ENCODE measurements at places on chromosomes 2 and 18.

DNA sequence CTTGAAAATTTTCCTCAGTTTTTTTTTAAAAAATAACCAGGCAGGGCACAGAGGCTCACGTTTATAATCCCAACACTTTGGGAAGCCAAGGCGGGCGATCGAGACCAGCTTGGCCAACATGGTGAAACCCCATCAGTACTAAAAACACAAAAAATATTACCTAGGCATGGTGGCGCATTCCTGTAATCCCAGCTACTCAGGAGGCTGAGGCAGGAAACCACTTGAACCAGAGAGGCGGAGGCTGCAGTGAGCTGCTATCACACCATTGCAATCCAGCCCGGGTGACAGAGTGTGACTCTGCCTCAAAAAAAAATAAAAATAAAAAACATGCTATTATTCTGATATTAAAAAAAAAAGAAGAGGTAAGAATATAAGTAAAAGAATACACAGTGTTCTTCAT lies 191.0 kb downstream of the ZEB2 start:
- DNase-seq = no peak

- DNase-seq = no peak
Observed at GRCh38 chr2:193868833-193869232, 1674.1 kb upstream of the TMEFF2 start.

DNA sequence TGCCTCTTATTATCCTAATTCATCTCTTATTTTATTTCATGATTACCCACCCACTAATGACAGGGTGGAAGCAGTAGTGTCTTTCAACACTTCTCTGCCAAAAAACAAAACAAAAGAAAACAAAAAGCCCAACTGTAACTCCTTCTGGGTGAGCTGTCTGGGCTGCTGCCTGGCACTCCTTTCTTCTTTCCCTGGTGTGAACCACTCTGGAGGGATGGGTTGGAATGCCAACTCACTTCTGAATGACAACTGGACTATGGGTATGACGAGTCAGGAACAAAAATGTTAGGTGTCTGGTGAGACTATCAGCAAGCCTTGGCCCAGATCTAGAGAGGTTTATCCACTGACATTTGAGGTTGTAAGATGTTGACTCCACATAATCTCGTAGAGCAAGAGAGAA lies 88.3 kb upstream of the ITGB6 start:
- no peak for DNase-seq

GRCh38 chr2:231364961-231365810 lies 30.3 kb upstream of the B3GNT7 start:
- DNase-seq = no peak

- DNase-seq = no peak
Observed at GRCh38 chr2:100196786-100197494, 54.5 kb upstream of the AFF3 start.

- no peak for DNase-seq
Observed at GRCh38 chr18:41665210-41665609, 289.8 kb upstream of the PIK3C3 start.

GRCh38 chr2:224849264-224849663 lies 133.1 kb upstream of the CCDC195 start:
- no peak for DNase-seq

GRCh38 chr2:231563378-231563961 lies 29.2 kb upstream of the TEX44 start:
- DNase-seq = peak; percentile 16

GRCh38 chr2:105406221-105406620 lies 7.4 kb upstream of the FHL2 start:
- DNase-seq = no peak

GRCh38 chr2:141523199-141523598 lies 607.6 kb downstream of the LRP1B start:
- no peak for DNase-seq

GRCh38 chr18:9861157-9861556 lies 24.6 kb upstream of the TXNDC2 start:
- no peak for DNase-seq

DNA sequence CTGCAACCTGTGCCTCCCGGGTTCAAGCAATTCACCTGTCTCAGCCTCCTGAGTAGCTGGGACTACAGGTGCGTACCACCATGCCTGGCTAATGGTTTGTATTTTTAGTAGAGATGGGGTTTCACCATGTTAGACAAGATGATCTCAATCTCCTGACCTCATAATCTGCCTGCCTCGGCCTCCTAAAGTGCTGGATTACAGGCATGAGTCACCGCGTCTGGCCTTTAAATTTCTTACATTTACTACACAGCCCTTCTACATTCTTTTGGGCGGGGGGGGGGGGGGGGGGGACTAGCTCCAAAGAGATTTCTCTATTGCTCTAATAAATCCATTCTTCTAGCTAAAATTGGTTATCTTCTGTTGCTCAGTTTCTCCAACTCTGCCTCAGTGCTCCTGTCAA lies 964.9 kb upstream of the ACVR2A start:
- no peak for DNase-seq

GRCh38 chr2:33492399-33493134 lies 16.1 kb downstream of the RASGRP3 start:
- DNase-seq = no peak

DNA sequence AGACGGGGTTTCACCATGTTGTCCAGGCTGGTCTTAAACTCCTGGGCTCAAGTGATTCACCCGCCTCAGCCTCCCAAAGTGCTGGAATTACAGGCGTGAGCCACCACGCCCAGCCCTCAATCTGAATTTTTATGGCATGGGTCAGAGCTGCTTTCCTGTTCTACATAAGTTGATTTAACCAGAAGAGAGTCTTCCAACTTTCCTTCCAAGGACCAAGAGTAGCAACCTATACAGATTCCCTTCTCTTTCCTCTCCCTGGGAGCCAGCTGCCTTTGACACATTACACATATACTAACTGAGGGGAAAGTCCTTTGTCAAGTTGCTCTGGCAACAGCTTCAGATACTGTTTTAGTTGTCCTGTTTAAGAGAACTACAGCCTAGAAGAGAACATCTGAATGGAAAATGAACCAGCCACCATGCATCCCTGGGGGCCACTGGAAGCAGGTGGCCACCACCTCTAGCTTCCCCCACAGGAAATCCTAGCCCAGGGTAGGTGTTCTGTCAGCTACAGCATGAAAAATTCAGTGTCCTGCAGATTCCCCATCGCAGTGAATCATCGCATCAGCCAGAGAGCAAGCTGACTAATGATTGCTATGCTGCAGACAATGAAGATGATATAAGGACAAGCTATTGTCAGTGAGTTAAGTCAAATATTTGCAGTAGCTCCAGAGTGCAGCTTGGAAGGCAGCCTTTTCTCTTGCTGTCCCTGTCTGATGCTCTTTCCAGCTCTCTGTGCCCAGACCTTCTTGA lies 62.9 kb downstream of the POMC start:
- no peak for DNase-seq

- no peak for DNase-seq
Observed at GRCh38 chr2:121017396-121017795, 267.6 kb downstream of the TFCP2L1 start.

- no peak for DNase-seq
Observed at GRCh38 chr2:67713376-67713775, 316.2 kb downstream of the ETAA1 start.

DNA sequence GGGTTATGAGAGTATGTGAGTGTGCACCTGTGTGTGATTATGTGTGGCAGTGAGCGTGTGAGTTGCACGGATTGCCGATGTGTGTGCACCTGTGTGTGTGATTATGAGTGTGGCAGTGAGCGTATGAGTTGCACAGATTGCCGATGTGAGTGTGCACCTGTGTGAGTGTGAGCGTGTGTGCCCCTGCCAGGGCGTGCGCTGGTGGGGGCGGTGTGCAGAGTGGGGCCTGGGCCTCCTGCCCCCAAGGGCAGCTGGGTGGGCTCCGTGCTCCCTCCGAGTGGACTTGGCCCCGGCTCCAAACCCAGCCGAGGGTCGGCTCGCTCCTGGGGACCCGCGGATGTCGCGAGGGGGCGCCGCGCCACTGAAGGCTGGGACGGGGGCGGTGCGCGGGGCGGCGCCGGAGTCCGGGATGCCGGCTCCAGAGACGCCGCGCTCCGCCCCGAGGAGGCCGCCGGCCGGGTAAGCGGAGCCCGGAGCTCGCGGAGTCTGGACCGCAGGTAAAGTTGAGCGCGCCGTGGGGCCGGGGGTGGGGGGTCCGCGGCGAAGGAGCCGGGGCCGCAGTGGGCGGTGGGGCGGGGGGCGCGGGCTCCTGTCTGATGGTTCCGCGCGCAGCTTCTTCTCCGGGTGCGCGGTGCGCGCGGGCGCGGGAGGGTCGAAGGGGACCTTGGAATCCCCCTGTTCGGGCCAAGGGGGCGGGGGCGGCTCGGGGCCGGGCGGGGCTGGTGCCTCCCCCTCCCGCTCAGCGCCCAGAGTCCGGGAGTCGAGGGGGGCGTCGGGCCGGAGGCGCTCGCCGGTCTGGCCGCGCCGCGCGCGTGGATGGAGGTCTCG lies at the start of gene KCNG2:
KCNG2 (plus strand) TSS at position 421 of the 828 bp plus-strand sequence. CDS start 65,730 bp downstream, outside the sequence.
- no peak for DNase-seq

DNA sequence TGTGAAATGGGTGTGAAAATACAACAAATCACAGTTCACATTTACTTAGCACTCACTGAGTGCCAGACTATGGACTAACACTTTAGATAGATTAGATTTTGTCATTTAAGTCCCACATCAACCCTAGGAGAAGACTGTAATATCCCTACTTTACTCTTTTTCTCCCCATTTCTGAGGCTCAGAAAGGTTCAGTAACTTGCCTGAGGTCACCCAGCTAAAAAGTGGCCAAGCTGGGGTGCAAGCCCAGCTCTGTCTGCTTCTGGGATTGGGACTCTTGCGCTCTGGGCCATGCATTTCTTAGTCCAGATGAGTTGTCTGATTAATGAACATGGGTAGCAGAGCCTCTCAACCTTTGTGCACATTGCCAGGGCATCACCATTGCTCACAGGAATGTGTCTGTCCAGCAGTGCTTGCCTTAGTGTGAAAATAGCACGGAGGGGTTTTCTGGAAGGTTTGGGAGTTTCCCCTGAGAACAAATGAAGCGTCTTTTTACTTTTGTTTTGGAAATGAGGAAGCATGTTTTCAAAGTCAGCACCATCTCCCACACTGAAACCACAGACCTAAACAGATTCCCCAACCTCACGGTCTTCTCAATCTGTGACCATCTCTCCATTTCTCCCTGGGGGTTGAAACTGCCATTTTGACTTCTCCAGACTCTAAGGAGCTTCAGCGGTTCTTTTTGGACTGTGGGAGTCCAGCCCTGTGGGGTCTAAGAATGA lies 31.9 kb downstream of the NRP2 start:
- DNase-seq = peak; percentile 40

DNA sequence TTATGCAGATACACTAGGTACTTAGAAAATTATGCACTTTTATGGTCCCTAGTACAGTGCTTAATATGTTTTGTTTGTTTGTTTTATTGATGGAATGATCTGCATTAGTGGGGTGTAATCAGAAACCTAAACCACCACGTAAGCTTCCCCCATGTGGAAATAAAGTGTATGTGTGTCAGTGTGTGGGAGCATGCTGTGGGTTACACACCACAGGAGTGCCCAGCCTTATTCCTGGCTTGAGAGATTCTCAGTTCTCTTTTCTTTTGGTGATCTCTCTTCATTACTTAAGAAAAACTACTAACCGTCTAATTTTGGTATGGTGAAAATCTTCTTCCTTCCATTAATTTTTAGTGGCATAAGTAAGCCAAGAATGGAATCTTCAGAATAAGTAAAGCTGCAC lies 398.6 kb downstream of the DCDC2C start:
- no peak for DNase-seq

GRCh38 chr2:138306626-138307025 lies 194.9 kb upstream of the SPOPL start:
- DNase-seq = no peak

DNA sequence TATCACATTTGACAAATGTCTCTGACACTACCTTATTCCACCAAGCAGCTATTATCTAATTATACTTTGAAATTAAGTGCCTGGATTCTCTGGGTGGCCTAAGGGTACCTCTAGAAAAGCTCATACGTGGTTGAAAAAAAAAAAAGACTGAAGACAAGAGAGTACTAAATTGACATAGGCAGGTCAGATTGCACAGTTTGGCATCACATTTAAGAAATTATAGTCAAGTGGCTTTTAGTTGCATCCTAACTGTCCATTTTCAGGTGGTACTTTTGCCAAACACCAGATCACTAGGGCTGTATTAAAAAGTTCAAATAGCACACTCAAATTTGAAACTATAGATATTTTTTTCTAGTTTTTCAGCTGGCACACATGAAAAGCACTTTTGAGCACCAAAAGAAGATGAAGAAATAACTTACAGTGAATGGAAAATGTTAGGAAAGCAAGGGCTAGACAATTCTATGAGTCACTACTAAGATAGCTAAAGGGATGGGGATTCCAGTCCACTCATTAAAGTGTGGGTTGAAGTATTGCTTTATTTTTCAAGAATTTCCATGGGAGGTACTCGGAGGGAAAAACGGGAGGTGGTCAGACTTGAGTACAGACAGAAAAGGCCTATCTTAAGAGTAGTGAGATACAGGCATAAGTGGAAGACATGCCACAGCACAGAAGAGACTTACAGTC lies 106.5 kb upstream of the COL5A2 start:
- no peak for DNase-seq

DNA sequence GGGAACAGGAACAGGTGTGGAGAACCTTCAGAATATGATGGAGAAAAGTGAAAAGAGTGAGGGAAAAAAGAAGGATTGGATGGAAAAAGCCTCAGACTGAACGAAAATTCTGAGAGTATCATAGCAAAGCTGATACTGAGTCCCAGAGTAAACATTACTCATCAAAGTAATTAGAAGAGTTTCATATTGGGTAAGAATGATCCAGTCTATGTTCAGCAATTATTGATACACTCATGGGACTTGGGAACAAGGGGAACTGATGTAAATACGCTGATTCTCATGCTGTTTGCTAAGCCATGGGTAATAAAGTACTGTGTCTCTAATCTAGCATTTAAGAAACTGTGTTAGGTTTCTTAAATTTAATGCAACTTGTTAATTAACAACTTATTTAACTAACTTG lies 219.9 kb upstream of the NOL4 start:
- DNase-seq = no peak

GRCh38 chr2:151860210-151860609 lies 32.0 kb upstream of the ARL5A start:
- DNase-seq = no peak

Measured in CD4-positive, alpha-beta T cell treated with Interferon gamma for 1 hour (primary cell).